ENCODE measurements at places on chromosomes 6 and 20.

GRCh38 chr6:34663831-34664255 is 32.7 kb downstream of the ILRUN start:
- no peak for DNase-seq

DNA sequence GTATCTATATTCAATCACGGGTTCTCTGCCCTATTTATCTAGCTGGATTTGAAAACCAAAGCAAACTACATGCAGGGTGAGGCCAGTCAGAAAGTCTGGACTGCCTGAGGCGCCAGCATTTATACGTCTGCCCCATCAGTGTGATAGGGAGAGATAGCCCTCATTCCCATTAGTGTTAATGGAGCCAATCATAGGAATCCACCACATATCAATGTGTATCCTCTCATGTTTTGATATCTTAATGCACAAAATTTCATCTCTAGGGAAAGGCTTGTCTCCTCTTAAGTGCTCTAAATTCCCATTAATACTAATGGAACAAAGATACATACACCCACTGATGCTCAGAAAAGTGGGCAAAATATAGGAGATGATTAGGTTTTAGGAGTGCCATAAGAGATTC is 376.2 kb downstream of the BTBD3 start:
- no peak for DNase-seq

GRCh38 chr6:42498473-42499128 is 46.9 kb upstream of the TRERF1 start:
- DNase-seq = no peak

- DNase-seq = peak; percentile 13
Measured at GRCh38 chr6:70599187-70599586, 32.5 kb downstream of the SDHAF4 start.

GRCh38 chr6:44498436-44498835 is 110.9 kb downstream of the CDC5L start:
- DNase-seq = no peak

- DNase-seq = no peak
Measured at GRCh38 chr20:60048634-60049521, 90.7 kb downstream of the CDH26 start.

DNA sequence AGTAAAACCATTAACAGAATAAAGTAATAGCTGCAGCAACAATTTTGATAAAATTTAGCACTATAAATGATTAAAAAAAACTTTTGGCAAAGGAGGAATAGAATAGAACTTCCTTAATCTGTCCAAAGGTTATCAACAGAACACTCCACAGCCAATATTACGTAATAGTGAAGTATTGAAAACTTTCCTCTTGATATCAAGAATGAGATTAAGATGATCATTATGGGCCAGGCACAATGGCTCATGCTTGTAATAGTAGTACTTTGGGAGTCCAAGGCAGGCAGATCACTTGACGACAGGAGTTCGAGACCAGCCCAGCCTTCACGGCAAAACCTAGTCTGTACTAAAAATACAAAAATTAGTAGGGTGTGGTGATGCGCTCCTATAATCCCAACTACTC is 26.0 kb downstream of the SOBP start:
- no peak for DNase-seq
